ENCODE measurements at places on chromosomes 5 and 9. TPM values are rescaled to one million over a fixed set of nuclear protein-coding genes. Genes with fewer than 3 reads are reported as not detected.

DNA sequence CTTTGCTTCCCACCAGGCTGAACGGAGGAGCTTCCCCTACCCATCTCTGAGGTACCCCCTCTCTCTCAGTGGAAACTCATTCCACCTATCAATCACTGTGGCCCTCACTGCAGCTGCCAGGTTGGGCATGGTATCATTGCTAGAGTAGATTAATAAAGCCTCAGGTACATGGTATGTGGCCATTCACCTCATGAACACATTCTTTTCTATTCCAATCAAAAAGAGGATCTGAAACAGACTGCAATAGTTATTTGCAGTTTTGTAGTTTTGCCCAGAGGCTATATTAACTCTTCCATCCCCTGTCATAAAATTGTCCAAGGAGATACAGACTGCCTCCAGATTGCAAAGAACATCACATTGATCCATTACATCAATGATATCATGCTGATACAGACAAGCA is 85.8 kb upstream of the MVB12B start:
- DNase-seq, result no peak

GRCh38 chr5:73816656-73817420 is 190.8 kb downstream of the ARHGEF28 start:
- no peak for DNase-seq

Gene MARCHF11
- 0.25 TPM for total RNA-seq

Gene PCDHGA3
- total RNA-seq, result 7.6 TPM

GRCh38 chr5:155711882-155712281 is 615.1 kb upstream of the SGCD start:
- DNase-seq, result no peak

GRCh38 chr5:150245808-150246207 is 43.8 kb downstream of the CAMK2A start:
- no peak for DNase-seq

GRCh38 chr5:140565024-140565779 is 574 bp downstream of the SLC35A4 start:
- DNase-seq, result no peak

DNA sequence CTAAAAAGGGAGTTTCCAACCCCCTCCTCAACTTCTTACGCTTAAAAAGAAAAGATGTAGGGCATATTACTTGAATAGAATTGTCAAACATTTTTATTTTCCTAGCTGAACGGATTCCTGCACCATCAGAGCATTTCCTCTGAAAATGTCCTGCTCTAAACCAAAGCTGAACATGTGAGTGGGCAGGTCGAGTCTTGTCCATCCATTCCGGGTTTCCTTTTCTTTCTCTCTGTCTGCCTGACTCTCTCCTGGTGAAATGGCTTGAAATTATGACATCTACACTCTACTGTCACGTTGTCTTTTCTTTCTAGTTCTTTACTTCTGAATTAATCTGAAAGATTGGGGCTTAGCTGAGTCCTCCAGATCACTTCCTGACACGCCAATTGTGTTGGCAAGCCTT is 39.2 kb upstream of the PTPN3 start:
- DNase-seq, result no peak

Gene MCTP1
- total RNA-seq, result 1.7 TPM

GRCh38 chr9:71767776-71768321 is 464 bp downstream of the CEMIP2 start:
- DNase-seq, result peak; percentile 44

GRCh38 chr9:133394687-133395271 is 18.6 kb downstream of the STKLD1 start:
- no peak for DNase-seq

Gene FGF18
- total RNA-seq, result not detected

Gene ADCY2
- total RNA-seq, result 12.3 TPM

DNA sequence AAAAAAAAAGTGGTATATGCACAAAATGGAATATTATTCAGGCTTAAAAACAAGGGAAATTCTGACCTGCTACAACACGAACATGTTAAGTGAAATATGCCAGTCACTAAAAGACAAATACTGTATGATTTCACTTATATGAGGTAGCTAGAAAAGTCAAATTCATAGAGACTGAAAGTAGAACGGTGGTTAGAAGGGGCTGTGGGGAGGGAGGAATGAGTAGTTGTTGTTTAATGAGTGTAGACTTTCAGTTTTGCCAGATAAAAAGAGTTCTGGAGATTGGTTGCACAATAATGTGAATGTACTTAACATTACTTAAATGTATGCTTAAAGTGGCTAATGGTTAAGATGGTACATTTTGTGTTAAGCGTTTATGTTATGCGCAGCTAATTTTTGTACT is 79.5 kb upstream of the IL12B start:
- DNase-seq, result no peak

- no peak for DNase-seq
Observed at GRCh38 chr5:850511-851006, at the start of gene ZDHHC11. ZDHHC11 (minus strand) TSS chr5:850986; CDS start chr5:850602, 384 bp downstream.

Gene PCDHA4
- total RNA-seq, result 0.76 TPM

DNA sequence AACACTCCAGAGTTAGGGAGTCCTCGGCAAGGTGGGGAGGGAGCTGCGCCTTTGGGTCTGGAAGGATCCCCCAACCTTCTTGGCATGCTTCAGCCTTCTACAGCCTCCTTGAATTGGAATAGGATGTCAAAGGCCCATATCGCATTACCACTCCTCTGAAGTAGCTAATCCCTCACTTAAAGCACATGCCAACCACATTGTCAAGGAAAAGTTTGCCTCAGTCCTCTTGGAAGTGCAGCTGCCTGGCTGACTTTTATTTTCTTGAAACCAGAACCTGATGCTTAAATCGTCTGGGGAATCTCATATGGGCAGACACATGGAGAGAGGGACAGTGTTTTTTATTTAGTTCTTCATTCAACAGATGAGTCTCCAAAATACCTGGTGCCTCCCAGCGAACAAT is 14.5 kb downstream of the CXCL14 start:
- no peak for DNase-seq

All from ovary (tissue), 10 donors.